Cardiac ventricle fibroblast (primary cell): ENCODE measurements at places on chromosomes 4 and X. TPM values are rescaled to one million over a fixed set of nuclear protein-coding genes. Genes with fewer than 3 reads are reported as not detected.

The ALB gene
- not detected in 2 replicates for total RNA-seq

The HHIP gene
- total RNA-seq = 0.81 and 1.7 TPM in 2 replicates

The RIBC1 gene
- 0.19 and 0.64 TPM in 2 replicates for total RNA-seq

The COL4A6 gene
- 0.44 and 0.54 TPM in 2 replicates for total RNA-seq

The EREG gene
- 0.25 and 0.54 TPM in 2 replicates for total RNA-seq

The POU4F2 gene
- total RNA-seq = not detected in 2 replicates

The HAND2 gene
- total RNA-seq = 14.4 and 15.3 TPM in 2 replicates

The EPHA5 gene
- 0.06 TPM in 1 of 2 replicates, not detected in the other for total RNA-seq
